ENCODE measurements at places on chromosomes 1 and 21.

DNA sequence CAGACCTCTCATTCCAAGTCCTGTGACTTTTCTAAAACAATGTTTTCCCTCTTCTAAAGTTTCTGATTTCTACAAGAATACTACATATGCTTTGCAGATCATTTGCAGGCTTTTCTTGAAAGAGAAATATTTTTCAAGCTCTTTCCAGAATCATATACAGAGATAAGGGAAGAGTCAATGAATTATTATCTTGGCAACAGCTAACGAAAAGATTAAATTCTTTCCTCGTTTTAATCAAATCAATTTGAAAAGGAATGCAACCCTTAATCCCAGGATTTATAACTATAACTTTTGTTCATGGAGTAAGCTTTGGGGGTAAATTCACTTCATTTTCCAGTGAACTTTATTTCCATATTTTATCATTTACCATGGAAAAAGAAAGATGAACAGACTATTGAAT is 6.9 kb downstream of the KRTAP11-1 start:
- DNase-seq, result no peak

- peak; percentile 69 for DNase-seq
Measured at GRCh38 chr1:109802136-109802900, 38.6 kb upstream of the EPS8L3 start.

DNA sequence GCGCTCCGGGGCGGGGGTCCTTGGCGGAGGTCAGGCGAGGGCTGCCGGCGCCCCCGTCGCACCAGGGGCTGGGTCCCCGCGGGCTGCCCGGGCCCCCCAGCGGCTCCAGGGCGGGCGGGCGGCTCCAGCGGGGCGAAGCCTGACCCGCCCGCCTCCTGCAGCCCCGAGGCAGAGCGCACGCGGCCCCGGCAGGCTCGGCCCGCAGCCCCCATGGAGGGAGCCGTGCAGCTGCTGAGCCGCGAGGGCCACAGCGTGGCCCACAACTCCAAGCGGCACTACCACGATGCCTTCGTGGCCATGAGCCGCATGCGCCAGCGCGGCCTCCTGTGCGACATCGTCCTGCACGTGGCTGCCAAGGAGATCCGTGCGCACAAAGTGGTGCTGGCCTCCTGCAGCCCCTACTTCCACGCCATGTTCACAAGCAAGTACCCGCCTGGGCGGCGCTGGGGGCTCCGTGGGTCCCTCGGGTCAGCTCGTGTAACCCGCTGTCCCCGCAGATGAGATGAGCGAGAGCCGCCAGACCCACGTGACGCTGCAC is 817 bp downstream of the KLHL17 start:
- no peak for DNase-seq

DNA sequence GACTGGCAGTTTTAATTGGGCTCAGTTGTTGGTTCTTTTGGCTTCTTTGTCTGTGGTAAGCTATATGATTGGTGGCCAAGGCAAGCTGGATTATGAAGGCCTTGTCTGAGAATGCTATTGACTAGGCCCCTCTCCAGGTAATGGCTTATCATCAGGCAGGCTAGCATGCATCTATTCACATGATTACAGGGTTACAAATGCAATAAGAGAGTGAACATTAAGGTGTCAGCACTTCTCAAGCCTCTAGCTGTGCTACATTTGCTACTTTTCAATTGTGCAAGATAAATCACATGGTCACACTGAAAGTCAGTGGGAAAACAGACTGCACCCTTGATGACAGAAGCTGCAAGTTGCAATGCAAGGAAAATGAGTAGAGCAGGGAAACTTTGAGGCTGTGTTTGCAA is 550.9 kb upstream of the TMPRSS15 start:
- DNase-seq, result no peak

GRCh38 chr1:6102532-6102845 is 56.8 kb downstream of the KCNAB2 start:
- no peak for DNase-seq

GRCh38 chr1:79069828-79070227 is 63.3 kb upstream of the ADGRL4 start:
- no peak for DNase-seq

- no peak for DNase-seq
Measured at GRCh38 chr1:3174487-3175247, 105.7 kb downstream of the PRDM16 start.

- no peak for DNase-seq
Measured at GRCh38 chr1:160844447-160845232, 18.0 kb downstream of the CD244 start.

DNA sequence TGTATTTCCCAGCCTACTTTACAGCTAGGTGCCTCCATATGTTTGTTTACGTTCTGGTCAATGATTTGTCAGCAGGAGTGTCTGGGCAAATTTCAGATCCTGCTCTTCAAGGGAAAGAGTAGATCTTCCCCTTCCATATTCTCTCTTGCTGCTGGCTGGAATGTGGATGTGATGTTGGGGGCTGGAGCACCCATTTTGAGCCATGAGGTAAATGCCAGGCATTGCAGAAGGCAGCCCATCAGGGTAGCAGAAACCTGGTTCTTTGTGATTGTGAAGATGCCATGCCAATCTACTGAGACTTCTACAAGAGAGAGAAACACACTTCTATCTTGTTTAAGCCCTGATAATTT is 25.1 kb downstream of the RUNX1 start:
- DNase-seq, result no peak

GRCh38 chr1:167462341-167462740 is 56.0 kb downstream of the CD247 start:
- no peak for DNase-seq

DNA sequence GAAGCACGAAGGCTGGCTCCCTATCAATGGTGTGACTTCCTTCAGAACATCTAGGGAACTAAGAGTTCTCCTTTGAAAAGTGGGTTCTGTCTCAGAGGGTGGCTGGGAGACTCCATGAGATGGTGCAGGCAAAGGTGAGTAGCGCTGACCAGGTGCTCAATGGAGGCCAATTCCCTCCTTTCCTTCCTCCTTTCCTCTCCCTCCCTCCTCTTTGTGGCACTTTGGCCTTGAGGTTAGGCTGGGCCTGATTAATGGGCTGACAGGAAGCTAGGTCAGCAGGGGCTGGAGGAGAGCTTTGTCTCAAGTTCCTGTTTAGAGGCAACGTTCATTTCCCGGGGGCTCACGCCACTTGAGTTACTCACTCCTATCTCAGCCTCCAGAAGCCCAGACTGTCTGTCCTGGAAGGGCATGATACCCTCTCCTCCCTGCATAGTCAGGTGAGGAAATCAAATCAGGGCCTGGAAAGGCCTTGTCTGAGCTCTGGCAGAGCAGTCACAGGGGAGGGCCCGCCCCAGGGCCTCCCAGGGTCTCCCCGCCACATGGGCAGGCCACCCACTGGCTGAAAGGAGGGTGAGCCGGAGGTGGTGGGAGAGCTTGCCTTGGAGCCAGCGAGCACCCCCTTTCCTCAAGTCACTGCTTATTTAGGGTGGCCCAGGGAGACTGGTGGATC is 58.4 kb upstream of the SSBP3 start:
- DNase-seq, result no peak

DNA sequence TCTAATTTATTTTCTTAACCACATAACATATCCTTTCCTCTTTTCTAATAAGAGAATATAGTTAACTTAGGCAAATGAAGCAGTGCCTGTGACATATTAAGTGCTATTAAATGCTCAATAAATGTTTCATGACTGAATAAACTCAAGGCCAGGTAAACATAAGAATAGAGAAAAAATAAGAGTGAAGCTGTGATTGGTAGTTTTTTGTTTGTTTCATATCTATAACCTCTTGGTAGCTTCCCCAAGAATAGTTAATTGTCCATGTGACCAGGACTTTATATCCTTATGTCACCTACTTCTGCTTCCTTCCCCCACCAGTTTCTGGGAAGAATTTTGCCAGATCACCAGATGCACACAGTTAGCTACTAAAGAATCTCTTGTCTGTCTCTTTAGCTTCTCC is 295.1 kb upstream of the ST6GALNAC5 start:
- DNase-seq, result no peak

- no peak for DNase-seq
Measured at GRCh38 chr21:28769683-28770082, 223.0 kb downstream of the LTN1 start.

Measured in CD4-positive, alpha-beta T cell treated with Interleukin-6 at 100 ng/mL for 8 hours (primary cell).